GM23338 (cell line): ENCODE measurements at places on chromosomes 11 and 22. TPM values are rescaled to one million over a fixed set of nuclear protein-coding genes. Genes with fewer than 3 reads are reported as not detected.

- no peaks in the 10 kb centered on the region for H3K27me3 ChIP-seq
- no peak overlapping the region for H3K4me3 ChIP-seq
- H3K36me3 ChIP-seq: no peaks in the 10 kb centered on the region
- no peaks in the 10 kb centered on the region for H3K4me1 ChIP-seq
- no peak for DNase-seq
Measured at GRCh38 chr11:405323-405953, 9.4 kb downstream of the SIGIRR start.

Gene OR10A2
- not detected in 2 replicates for total RNA-seq

Gene OR52K1
- total RNA-seq: not detected in 2 replicates

DNA sequence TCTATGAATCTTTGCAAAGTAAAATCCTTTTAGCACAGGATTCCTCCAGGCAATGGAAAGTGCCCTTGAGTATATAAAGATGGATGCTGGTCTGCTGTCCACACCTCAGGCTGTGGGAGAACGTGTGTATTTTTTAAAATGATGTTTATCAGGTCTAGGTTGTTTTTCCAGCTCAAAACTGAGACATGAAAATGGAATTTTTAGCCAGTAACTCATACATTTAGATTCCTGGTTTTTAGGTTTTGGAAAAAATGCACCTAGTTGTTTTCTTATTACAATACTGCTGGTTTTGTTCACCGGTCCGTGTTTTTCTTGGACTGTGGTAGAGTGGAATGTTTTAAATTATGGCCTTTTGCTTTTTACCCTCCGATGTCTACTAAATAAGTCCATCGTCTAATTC lies 554.7 kb downstream of the SOX6 start:
- no peak overlapping the region for H3K4me3 ChIP-seq
- H3K27me3 ChIP-seq: no peaks in the 10 kb centered on the region
- DNase-seq: no peak
- H3K36me3 ChIP-seq: no peaks in the 10 kb centered on the region
- no peak overlapping the region for H3K27ac ChIP-seq

Gene OR8D4
- total RNA-seq: 0.14 and 0.74 TPM in 2 replicates

DNA sequence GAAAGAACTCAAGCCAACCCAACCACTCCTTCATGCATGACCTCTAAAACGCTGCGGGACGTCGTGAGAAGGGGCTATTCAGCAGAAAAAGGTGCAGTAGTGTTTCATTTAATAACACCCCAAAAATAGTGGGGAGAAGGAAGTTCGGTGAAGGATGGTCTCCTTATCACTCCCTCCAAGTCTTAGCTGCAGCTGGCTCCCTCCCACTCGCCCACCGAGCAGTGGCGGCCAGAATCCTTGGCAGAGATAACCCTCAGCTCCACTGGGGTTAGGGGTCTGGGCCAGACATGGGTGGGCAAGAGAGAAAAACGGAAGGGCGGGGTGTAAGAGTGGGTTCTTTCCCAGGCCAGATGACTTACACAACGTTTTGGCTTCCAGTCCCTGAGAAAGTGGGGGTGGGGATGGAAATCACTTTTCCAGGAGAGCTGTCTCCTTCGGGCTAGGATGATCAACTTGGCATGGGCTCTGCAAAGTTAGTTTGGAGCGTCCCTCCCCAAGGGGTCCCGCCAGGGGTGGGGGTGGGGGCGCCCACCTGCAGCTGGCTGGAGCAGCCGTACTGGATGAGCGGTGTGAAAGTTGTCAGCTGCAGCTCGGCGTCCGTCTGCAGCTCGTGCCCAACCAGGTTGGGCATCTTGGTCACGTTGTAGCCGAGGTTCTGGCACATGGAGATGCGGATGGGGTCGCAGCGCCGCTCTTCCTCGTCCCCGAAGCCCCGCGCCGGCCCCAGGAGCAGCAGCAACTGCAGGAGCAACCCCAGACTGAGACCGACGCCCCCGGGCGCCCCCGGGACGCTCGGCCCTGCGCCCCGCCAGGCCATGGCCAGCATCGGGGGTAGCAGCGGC lies 705 bp downstream of the FZD4 start:
- H3K4me1 ChIP-seq: peaks cover 21% of the 10 kb centered on the region; the same call in 1 of the 2 replicates
- H3K36me3 ChIP-seq: no peaks in the 10 kb centered on the region; the same call in 1 of the 2 replicates
- peaks cover 18% of the 10 kb centered on the region for H3K27me3 ChIP-seq
- no peak overlapping the region for H3K27ac ChIP-seq
- peak overlapping the region; percentile 62 for H3K4me3 ChIP-seq
- peak; percentile 76 for DNase-seq

Gene DGAT2
- total RNA-seq: 1.6 and 2.6 TPM in 2 replicates

- H3K27me3 ChIP-seq: no peaks in the 10 kb centered on the region
- DNase-seq: peak; percentile 49
- no peaks in the 10 kb centered on the region for H3K36me3 ChIP-seq
- H3K27ac ChIP-seq: no peak overlapping the region
- H3K4me1 ChIP-seq: peaks cover 19% of the 10 kb centered on the region
- peak overlapping the region; percentile 90; the same call in 1 of the 2 replicates for H3K4me3 ChIP-seq
Measured at GRCh38 chr22:46735747-46736608, 2.1 kb downstream of the CERK start.

Gene MOGAT2
- not detected in 2 replicates for total RNA-seq

- H3K36me3 ChIP-seq: no peaks in the 10 kb centered on the region
- no peak for DNase-seq
- peaks cover 6% of the 10 kb centered on the region for H3K4me1 ChIP-seq
- H3K27ac ChIP-seq: no peak overlapping the region
Measured at GRCh38 chr11:114259124-114259526, 37.1 kb upstream of the NNMT start.

Gene PKDREJ
- not detected in 2 replicates for total RNA-seq

Gene GPR137
- 32.5 and 35.6 TPM in 2 replicates for total RNA-seq

Gene OR4B1
- total RNA-seq: not detected in 2 replicates

DNA sequence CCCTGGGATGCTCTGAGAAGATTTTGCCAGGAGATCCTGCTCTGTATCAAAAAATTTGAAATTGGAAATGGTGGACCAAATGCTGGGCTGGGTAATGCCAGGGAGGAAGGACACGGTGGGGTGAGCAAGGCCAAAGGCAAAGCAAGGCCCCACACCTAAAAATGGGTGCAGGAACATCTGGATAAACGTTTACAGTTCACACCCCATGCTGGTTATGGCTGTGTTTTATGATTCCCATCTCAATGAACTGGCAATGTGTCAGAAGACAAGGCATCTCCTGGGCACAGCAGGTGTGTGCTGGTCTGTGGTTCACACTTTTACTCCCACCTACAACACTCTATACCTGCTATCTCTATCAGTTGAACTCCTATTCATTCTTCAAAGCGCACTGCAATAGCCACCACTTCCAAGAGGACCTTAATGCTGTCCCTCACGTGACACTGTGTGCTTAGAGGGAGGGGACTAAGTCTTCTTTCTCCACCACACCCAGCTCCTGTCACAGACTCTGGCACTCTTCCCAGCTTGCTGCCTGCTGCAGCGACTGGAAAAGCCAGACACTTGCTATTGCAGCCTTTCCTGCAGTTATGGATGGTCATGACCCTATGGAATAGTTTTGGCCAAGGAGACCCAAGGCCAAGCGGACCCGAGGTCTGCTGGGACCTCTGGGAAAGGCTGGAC lies 277.5 kb downstream of the CTTN start:
- no peaks in the 10 kb centered on the region for H3K27me3 ChIP-seq
- DNase-seq: no peak
- no peak overlapping the region for H3K27ac ChIP-seq
- H3K4me1 ChIP-seq: peaks cover 9% of the 10 kb centered on the region

DNA sequence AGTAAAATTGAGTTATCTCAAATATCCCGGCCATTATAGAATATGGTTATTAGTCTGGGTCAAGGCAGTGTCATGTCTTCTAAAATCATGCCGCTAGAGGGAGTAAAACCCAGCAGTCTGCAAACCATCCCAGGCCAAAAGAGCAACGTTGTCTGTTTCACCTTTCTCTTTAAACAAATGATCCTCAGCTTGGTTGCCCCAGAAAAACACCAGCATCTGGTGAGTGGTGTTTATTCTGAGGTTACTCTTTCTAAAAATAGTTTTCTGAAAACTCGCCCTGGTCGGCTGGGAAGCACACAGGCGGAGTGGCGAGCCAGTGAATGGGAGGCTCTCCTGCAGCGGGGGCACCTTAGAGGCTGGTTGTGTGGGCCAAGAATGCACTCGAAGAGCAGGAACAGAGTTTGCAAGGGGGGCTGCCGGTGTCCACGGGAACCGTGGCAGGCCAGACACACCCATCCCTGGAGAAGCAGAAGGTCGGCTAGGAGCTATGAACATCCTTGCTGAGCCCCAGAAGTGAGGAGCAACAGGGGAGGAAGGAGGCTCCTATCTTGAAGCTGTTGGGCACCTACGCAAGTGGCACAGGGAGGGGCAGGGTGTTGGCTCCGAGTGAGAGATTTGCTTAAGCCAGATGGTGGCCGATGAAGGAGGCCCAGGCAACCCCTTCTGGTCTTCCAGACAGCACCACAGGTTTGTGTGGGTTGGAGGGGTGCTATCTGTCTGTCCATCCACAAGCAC lies 297.1 kb downstream of the ETS1 start:
- no peaks in the 10 kb centered on the region for H3K27me3 ChIP-seq
- DNase-seq: peak; percentile 82
- H3K4me1 ChIP-seq: no peaks in the 10 kb centered on the region; the same call in 1 of the 2 replicates
- no peak overlapping the region for H3K27ac ChIP-seq
- no peaks in the 10 kb centered on the region for H3K36me3 ChIP-seq

- H3K36me3 ChIP-seq: no peaks in the 10 kb centered on the region
- peaks cover 5% of the 10 kb centered on the region; the same call in 1 of the 2 replicates for H3K27me3 ChIP-seq
- H3K27ac ChIP-seq: no peak overlapping the region
- DNase-seq: no peak
- H3K4me3 ChIP-seq: no peak overlapping the region
Measured at GRCh38 chr11:35343033-35343598, 76.2 kb downstream of the SLC1A2 start.

DNA sequence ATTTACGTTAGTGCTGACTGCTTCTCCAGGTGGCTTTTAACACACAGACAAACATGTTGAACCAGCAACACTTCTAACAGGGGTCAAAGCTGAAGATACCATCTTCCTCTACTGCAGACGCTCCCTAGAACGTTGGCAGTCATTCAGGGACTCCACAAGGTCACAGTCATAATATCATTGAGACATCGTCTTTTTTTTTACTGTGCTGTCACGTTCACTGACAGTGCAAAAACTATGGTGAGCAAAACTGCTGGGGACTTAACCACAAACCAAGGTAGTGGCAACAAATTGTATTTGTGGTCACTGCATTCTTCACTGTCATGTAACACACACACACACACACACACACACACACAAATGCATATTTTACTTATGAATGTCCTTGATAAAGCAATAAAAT lies 244.9 kb downstream of the CASP12 start:
- peaks cover 15% of the 10 kb centered on the region for H3K36me3 ChIP-seq
- H3K27ac ChIP-seq: no peak overlapping the region
- H3K4me3 ChIP-seq: no peak overlapping the region
- H3K4me1 ChIP-seq: peaks cover 7% of the 10 kb centered on the region
- no peaks in the 10 kb centered on the region for H3K27me3 ChIP-seq

DNA sequence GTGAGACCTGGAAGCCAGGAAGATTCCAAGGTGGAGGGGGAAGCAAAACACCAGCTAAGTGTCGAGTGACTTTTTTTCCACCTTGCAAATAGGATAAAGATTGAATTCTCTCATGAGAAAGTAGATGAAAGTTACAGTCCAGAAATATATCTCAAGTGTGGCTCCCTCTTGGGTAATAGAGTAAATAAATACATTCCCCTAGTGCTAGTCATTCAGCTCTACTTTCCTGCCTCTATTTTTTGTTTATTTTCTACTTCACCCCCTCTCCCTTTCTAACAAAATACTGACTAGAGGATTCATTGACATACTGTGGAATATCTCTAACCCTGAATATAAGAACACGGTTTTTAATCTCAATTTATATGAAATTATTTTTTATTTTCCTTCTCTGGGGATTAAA lies 19.2 kb upstream of the OOSP4B start:
- no peak overlapping the region for H3K4me3 ChIP-seq
- no peak overlapping the region for H3K27ac ChIP-seq
- no peaks in the 10 kb centered on the region for H3K36me3 ChIP-seq
- DNase-seq: no peak
- no peaks in the 10 kb centered on the region for H3K27me3 ChIP-seq

GRCh38 chr11:119337581-119338317 lies 2.9 kb downstream of the C1QTNF5 start:
- peaks cover 46% of the 10 kb centered on the region for H3K4me1 ChIP-seq
- peak; percentile 84 for DNase-seq
- peak overlapping the region; percentile 75 for H3K27ac ChIP-seq
- H3K27me3 ChIP-seq: peaks cover 41% of the 10 kb centered on the region

GRCh38 chr11:94737171-94737611 lies 31.0 kb upstream of the AMOTL1 start:
- H3K4me1 ChIP-seq: peaks cover 74% of the 10 kb centered on the region
- H3K4me3 ChIP-seq: no peak overlapping the region
- peaks cover 34% of the 10 kb centered on the region for H3K27me3 ChIP-seq
- no peaks in the 10 kb centered on the region for H3K36me3 ChIP-seq
- DNase-seq: no peak
